ENCODE measurements at places on chromosomes 1 and 21.

GRCh38 chr1:204558467-204558866, 42.3 kb downstream of the MDM4 start:
- DNase-seq = no peak

DNA sequence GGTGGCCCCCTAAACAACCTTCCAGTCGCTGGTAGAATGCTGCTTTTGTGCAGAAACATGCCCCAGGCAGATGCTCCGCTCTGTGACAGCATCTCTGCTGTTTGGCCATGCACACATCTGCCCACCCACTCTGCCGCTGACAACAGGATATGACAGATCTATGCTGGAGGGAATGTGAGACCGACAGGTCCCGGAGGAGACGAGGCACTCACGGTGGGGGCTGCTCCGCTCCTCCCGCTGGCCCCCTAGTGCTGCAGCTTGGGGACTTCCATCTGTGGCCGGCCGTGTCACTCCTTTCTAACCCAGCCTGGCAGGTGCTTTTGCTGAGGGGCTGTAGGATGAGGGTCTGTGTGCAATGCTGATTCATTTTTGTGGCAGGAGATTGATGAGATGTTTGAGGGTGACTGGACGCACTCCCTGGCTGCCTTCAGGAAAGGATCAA, 49.1 kb upstream of the DMRTB1 start:
- peak; percentile 27 for DNase-seq

GRCh38 chr1:223827193-223827663, 18.5 kb downstream of the TP53BP2 start:
- DNase-seq = no peak

GRCh38 chr1:227897704-227898438, 49.9 kb downstream of the WNT9A start:
- DNase-seq = no peak

- peak; percentile 76 for DNase-seq
Measured at GRCh38 chr1:241999026-241999425, at the start of gene MAP1LC3C. MAP1LC3C (minus strand) TSS chr1:241999098; CDS start chr1:241999008, 90 bp downstream.

GRCh38 chr1:38344716-38345115, 298.1 kb upstream of the POU3F1 start:
- no peak for DNase-seq

DNA sequence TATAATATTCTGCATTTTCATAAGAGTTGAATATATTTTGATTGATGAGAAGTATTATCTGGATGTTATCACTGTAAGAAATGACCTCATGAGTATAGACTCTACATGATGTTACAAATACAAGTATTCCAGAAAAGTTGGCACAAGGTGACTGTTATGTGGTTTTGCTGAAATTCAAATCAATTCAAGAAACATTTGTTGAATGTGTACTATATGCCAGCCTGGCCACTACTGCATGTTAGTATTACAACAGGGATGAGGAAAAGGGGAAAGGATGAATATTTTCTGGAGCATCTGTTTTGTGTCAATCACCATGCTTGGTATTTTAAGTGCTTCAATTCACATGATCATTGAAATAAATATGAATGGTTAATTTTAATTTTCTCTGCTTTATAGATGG, 250.9 kb upstream of the PBX1 start:
- DNase-seq = no peak

GRCh38 chr1:43979528-43980254, 681 bp downstream of the B4GALT2 start:
- DNase-seq = peak; percentile 65

DNA sequence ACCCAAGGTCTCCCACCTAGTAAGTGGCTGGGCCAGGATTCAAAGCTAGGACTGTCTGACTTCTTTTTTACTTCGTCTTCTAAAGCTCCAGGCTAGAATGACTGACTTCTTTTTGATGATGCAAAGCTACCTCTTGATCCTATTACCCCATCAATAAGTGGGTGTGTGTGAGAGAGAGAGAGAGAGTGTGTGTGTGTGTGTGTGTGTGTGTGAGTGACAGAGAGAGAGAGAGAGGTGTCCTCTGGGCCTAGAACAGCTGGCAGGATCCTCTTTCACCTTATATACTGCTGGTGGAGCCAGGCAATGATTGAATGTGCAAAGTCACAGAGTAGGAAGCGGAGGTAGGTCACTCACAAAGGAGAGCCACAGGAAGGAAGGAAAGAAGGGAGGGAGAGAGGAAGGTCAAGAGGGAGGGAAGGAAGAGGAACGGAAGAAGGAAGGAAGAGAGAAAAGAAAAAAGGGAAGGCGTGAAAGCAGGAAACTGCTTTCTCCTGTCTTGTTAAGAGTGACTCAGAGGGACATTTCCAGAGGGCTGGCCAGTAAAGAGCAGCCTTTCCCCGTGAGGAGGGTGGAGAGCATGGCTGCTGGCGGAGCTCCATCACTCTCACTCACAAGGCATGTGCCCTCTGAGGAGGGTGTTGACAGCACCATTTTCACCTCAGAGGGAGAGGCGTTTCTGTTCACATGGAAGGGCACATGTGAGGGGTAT, 68.9 kb downstream of the CDC7 start:
- peak; percentile 81 for DNase-seq

GRCh38 chr1:167627865-167628641, 2.0 kb upstream of the RCSD1 start:
- DNase-seq = peak; percentile 94

- DNase-seq = peak; percentile 55
Measured at GRCh38 chr1:39205102-39205780, 746 bp downstream of the MACF1 start.

DNA sequence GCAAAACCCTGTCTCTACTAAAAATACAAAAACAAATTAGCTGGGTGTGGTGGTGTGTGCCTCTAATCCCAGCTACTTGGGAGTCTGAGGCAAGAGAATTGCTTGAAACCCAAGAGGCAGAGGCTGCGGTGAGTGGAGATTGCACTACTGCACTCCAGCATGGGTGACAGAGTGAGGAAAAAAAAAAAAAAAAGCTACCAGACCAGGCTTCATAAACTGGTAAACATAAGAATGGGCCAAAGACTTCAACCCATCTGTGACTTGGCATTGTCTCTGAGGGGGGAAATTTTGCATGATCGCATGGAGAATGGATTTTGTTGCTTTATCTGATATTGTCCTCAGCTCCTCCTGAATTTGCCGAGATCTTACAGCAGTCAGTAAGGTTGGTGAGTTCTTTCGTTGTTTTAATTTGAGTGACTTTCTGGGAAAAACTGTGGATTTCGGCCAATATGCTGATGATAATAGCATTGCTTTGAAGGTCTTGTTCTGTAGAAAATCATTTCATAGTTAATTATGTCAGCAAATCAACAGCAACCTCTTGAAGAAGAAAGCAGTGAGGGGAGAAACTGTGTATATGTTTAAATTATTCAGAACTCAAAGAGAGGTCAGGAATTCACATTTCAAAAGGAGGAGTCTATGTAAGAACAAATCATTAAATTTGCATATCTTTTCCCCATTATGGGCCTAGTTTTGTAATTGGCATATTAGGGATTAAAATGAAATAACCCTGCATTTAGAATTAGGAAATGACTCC, 13.1 kb downstream of the FGGY start:
- DNase-seq = no peak

DNA sequence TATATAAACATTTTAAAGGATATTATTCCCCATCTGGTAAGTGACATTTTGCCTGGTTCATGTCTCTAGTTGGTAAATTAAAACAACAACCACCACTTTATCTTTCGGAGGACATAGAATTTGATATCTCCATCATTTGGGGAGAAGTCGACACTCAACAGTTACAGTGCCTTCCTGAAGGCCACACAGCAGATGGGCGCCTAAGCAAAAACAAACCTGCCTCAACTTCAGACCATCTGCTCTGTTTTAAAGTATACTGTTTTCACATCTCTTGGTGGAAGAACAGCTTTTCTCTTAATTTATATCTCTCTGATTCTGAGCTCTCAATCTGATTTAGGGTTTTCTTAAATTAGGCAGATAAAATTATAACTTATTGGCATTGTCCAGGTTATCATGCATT, 282.2 kb downstream of the RYR2 start:
- DNase-seq = no peak

GRCh38 chr1:189596197-189596596, 881.5 kb downstream of the BRINP3 start:
- DNase-seq = no peak

DNA sequence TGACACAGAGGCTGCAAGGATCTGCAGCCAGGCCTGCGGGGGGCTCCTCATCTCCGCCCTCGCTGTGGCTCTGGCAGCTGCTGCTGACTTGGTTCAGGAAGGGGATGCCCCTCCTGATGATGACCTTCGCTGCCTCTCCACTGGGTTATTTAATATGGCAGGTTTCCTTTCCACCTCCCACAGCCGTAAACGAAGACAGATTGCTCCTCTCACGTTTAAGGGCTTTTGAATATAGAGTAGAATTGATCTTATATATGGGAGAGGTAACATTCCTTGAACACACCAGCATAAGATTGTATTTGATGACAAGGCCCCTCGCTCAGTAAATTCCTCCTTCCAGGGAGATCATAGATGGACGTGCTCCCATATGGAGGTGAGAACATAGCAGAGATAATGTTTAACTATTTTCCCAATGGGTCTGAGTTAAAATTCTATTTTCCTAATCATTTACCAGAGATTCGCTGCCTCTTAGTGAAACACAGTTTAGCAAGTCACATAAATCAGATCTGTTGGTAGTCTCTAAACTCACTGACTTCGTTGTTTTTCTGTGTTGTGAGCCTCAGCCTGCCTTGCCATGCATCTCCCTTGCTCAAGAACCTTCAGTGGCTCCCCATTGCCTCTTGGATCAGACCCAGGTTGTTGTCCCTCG, 88.5 kb upstream of the AJAP1 start:
- DNase-seq = no peak

GRCh38 chr1:110243574-110243973, 33.5 kb downstream of the KCNC4 start:
- DNase-seq = no peak

DNA sequence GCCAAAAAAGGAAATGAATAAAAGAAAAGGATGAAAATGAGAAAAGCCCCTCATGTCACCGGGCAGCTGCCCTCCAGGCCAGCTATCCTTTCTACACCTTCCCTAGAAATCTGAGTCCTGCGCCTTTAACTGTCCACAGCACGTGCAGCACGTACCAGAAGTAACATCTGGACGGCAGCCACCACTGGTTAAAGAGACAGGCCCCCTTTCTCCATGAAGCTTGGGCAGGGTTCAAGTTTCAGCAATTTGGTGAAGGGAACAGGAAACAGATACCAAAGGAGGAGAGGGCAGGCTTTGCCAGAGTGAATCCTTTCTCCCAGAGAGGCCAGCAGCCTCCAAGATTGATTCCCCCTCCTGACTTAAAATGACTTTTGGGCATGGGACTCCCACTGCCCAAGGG, 3.6 kb upstream of the KIAA2013 start:
- DNase-seq = peak; percentile 57

- peak; percentile 75 for DNase-seq
Measured at GRCh38 chr1:154474802-154475201, 27.2 kb upstream of the TDRD10 start.

DNA sequence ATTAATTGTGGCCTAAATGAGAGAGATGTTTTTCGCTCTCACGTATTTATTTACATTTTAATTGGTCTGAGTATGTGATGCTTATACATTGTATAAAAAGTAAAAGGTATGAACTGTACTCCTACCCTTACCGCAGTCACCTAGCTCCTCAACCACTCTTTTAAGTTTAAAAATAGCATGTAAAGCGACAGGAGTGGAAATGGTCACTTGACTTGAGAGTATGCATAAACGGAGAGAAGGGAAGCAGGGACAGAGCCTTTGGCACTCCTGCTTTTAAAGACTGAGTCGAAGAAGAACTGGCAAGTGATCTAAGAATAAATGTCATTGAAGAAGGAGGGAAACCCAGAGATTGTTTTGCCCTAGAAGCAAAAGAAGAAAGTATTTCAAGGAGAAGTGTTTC, 11.5 kb upstream of the DDX59 start:
- no peak for DNase-seq

GRCh38 chr1:79807816-79808215, 801.3 kb upstream of the ADGRL4 start:
- no peak for DNase-seq

DNA sequence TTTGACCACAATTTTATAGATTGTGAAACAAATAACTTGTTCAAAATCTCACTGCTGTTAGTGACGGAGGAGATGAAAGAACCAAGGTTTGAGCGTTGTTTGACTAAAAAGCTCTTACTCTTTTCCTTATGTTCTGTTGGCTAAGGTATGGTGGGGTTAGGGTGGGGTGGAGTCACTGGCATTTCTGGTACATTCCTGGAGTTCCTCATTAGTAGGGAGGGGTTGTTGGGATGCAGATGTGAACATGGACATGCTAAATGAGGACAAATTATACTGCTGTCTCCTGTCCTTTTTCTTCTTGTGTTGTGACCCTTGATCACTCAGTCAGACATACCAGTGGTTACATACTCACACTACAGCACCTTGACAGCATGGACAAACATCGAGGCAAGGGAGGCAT, 26.2 kb upstream of the CD1D start:
- no peak for DNase-seq

DNA sequence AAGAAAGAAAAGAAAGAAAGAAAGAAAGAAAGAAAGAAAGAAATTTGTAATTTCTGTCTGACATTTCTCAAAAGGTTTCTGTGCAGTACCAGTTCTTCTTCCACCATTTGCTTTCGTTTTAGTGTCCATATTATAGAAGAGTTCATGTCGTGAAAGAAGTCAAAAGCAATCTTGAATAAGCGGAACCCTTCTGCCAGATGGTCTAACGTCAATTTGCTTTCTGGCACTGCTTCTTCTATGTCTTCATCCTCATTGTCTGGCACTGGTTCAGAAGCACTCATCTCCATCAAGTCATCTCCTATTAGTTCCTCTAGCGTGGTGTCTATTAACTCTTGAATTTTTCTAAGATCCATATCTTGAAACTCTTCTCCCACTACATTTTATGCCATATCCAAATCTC, 170.0 kb upstream of the KCTD3 start:
- no peak for DNase-seq

DNA sequence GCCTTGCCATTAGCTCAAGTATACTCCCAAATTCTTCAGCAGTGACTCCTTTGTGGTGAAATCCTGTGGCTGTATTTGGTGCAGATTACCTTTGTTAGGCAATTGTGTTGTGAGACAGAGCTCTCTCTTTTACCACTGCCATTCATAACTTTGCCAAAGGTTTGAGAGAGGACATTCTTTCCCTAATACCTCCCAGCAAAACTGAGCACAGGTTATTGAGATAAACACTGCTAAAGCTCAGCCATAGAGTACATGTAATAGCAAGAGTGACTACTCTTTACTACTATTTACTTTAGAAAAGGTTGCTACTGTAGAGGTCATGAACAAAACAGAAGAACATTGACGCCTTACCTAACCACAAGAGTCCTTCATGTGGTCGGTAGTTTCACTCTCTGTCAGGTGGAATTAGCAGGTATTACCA, 514.0 kb upstream of the ADAMTS5 start:
- DNase-seq = peak; percentile 44

DNA sequence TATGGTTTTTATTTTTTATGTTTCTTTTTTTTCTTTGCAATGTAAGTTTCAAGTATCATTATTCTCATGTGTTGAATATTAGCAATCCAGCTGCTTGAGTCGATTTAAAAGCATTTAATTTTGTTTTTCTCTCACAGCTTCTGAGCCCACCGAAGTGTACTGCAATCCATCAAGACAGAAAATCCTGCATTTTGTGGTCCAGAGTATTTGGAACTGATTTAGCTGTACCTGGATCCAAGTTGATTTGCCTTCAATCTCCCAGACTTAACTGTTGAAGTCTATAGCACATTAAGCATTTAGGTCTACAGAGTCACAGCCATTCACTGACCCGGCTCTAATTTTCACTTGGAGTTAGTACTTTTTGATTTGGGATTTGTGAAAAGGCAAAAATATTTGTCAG, 622.9 kb upstream of the ADAMTS5 start:
- DNase-seq = no peak
